ENCODE measurements at places on chromosomes 4 and X.
A peak's percentile ranks its signal among the peaks of the same experiment; 100 is the strongest.

DNA sequence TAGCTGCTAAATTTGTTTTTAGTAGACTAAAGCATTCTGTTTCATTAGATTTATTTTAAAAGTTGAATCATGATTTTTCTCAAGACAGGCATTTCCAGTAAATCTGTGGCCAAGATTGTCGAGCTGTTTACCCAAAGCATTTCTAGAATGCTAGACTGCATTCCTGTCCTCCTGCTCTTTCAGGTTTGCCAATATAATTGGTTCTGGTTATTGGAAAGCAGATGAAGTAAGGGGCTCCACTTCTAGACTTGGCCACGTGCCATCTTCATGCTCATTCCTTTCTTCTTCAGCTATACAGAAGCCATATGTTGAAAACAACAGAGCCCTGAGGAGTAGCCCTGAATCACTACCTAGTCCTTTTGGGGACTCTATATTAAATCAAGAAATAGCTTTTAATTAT lies 62.5 kb downstream of the PGRMC2 start:
- peak; percentile 44 for ATAC-seq

GRCh38 chr4:30716681-30717207 lies 3.4 kb upstream of the PCDH7 start:
- ATAC-seq: no peak

DNA sequence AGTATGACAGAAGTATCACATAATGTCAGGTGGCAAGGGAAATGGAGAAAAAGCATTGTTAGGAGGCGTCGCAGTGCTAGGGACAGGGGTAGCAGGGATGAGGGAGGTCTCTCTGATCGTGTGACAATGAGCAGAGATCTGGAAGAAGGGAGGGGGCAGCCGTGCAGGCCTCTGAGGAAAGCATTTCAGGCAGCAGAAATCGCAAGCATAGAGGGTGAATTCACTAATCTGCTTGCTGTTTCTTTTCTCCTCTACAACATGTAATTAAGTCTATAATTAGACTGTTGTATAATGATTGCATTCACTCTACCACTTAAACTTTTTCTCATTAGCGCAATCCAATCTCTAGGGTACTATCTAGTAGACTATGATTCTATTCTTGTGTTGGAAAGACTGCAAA lies 9.1 kb downstream of the CYP4V2 start:
- no peak for ATAC-seq

DNA sequence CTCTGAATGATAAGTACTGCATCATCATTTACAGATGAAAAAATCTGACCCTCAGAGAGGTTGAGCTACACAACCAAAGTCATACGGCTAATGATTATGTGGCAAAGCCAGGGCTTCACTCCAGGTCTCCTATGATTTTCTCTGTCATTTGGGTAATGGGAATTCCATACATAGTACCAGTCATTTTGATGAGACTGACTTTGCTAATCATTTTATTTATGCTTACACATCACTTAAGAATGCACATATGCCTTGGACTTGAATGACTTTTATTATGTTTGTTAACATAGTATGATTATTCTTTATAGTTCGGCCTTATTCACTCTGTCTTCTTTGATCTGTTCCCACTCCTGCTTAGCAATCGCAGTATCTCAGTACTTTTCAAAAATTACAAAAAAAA lies 255.1 kb upstream of the GPRIN3 start:
- ATAC-seq: no peak

DNA sequence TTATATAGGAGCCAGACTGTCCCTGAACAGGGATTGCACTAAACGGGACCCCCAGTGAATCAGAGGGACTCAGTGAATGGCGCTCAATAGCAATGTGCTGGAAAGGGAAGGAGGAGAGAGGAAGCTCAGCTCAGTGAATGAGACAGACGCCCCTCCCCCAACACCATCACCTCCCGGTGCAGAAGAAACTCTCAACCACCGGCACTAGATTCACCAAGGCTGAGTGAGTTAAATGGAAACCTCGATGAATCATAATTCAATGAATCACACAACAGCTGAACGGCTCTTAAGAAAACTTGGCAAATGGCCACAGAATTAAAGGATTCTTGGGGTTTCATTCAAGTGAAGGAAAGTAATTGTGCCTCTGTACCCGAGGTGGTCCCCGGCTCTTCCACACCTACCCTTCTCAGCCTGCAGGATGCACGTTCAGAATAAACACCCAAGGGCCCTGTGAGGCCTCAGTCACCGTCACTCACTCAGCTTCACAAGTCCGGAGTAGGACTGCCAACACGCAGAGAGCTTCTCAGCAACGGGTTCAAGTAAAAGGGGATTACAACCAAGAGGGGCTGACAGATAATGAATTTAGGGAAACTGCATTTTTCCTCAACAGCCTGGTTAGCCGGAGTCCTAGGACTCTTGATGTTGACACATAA lies 29.3 kb downstream of the CRMP1 start:
- no peak for ATAC-seq

GRCh38 chr4:96166806-96167205 lies 326.9 kb downstream of the PDHA2 start:
- no peak for ATAC-seq

- ATAC-seq: peak; percentile 82
Measured at GRCh38 chr4:39614487-39615162, 24.0 kb downstream of the SMIM14 start.

DNA sequence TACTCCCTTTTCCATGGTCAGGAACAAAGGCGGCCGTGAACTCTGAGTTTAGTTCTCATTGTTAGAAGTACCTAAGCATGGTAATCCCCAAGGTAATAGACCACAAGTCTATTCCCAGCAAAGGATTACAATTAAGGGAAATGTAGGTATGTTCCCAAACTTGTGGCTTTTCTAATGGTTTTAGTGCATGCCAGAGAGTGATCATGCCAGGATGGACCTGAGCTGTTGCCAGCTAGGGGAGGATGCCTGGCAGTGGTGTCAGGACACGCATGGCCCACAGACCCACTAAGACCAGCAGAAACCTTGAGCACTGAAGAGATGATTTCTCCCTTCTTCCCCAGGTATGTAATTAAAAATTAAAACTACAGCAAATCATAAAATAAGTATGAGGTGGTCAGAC lies 60.8 kb downstream of the COQ2 start:
- ATAC-seq: no peak

DNA sequence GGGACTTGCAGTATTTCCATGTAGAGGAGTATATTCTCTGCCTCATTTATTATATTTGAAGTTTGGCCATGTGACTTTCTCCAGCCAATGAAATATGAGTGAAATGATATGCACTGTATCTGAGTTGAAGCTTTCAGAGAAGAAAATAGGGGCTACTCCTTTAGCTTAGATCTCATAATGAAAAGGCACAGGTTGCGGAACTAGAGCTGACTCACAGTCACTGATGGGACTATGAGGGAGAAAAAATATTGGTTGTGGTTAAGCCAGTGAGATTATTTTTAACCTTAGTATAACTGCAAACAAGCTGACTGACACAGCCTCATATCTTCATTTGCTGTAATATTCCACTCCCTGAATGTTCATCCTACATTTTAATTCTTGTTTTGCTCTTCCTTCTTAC lies 1104.3 kb downstream of the RPA4 start:
- ATAC-seq: no peak

- ATAC-seq: peak; percentile 21
Measured at GRCh38 chr4:163587867-163588266, 93.4 kb downstream of the TMA16 start.

DNA sequence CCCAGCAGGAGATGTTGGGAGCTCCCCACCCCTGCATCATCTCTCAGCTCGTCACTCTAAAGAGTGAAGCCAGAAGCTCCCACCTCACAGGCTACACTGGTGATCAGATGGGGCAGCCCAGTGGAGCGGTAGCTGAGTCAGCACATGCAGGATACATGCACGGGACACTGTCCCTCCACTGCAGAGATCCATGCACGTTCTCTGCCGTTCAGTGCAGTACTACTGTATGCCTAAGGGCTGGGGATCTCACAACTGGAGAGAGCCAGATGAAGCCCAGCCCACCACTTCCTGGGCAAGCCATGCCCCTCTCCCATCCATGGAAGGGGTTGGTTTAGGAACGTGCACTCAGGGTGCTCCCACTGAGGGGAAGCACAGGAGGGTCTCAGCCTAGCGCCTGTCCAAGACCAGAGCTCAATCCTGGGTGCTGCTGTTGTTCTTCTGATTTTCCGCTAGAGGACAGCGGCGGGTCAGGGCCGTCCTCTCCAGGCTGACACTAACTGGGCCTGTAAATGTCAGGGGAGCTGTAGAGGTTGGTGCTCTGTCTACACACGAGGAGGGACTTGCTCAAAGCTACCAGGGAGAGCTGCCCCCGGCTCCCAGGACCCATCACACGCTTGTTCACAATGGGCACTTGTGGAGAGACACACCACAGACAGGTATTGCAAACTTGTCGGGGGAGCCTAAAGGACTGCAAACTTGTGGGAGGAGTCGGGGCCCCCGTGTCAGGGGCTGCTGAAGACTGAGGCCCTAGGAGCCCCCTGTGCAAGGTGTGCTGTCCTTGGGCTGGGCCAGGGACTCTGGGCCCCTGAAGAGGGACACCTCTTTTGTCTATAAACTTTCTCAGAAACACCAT lies 18.2 kb upstream of the ABLIM2 start:
- peak; percentile 98 for ATAC-seq

GRCh38 chr4:95114521-95114920 lies 356.8 kb downstream of the BMPR1B start:
- no peak for ATAC-seq

- ATAC-seq: peak; percentile 44
Measured at GRCh38 chr4:85790582-85790981, 315.6 kb downstream of the ARHGAP24 start.

DNA sequence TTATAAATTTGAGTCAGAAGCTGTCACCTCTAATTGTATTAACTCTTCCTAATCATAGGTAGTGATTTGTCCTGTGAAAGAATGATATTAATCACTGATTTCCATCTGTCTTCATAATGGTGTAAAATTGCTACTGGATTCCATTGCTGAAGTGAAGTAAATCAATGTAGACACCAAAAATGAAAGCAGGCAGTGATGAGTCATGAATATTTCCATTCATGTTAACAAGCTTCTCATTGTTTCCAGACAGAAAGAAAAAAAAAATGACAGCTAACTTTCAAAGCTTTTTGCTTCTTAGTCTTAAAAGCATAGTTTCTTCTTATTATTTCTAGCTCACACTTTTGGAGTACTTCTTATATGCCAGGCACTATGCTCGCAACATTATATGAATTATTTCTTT lies 21.5 kb downstream of the FAM114A1 start:
- peak; percentile 75 for ATAC-seq

DNA sequence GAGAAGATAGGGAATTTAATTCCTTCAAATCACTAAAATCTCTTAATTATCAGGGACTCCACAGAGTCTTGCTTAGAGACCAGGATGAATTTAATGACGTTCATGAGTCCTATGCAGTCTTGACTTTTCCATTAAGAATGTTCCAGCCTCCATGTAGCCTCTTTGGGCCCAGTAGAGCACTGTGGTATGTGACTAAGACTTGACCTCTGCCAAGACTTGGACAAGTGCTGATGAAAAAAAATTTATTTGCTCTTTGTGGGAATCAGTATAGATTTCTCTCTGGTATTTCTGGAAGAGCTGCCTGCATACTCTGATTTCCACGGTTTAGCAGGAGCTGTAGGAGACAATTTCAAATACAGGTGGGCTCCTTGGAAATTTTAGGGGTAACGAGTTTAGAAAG lies 40.6 kb downstream of the CHRDL1 start:
- ATAC-seq: no peak

DNA sequence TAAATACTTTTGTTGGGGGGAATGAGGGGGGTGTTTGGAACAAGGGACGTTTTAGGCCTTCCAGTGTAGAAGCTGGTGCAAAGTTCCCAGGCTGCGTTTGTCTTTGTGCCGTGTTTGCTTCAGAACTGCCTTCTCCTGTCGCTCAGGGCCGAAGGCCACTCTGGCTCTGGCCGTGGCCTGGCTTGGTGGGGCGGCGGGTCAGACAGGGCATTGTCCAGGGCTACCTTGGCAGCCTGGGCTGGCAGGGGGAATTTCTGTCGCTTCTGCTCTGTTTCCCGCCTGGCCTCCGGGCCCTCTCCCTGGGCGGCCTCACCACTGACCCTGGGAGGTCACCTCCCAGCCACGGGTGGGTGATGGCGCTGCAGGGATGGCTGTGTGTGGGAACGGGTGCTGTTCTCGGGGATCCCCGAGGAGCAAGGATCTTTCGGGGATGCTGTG lies 140.0 kb downstream of the COL4A6 start:
- no peak for ATAC-seq

GRCh38 chr4:2256781-2257191 lies 5.1 kb downstream of the MXD4 start:
- ATAC-seq: no peak

- no peak for ATAC-seq
Measured at GRCh38 chrX:18542905-18543304, 117.5 kb downstream of the CDKL5 start.

DNA sequence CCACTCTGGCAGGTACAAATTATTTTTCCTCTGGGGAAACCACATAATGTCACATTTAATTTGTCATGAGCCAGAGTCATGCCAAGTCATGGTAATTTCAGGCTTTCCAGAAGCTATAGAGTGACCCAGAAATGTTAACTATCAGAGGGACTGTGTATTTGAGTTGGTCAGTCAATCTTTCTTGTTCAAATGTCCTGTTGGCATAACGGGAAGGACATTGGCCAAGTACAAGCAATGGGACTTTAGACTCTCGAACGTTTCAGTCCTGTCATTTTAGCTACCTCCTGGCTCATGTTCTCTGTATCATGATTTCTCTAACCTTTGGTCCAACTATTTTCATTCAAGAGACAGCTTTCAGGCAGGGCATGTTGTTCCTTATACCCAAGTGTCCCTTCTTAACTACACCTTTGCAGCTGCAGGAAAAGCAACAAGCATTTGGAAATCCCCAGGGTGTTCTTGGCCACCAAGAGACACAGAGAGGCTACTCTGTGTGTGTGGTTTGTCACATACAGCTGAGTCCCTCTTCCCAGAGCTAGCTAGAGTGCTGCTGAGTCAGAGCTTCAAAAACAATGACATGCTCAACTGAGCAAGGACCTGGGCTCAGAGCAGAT lies 142.6 kb downstream of the EGF start:
- ATAC-seq: peak; percentile 48

DNA sequence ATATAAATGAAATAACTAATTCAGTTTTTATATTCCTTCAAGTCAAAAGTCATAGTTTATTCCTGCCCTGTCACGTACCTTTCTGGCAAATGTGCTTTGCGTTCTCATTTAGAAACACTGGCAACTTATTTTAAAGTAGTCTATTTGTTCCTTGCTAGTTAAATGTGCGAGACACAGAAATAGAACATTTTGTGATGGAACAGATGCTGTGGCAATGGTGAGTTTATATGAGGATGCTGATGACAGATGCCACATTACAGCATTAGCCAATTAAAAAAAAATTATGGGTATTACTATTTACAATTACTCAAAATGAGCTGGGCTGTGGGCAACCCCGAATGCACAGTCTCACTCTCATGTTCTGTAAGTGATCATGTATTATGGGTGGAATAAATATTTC lies 26.1 kb upstream of the EPHA5 start:
- no peak for ATAC-seq

- ATAC-seq: no peak
Measured at GRCh38 chrX:40127052-40127451, 29.3 kb upstream of the BCOR start.

- no peak for ATAC-seq
Measured at GRCh38 chrX:97168646-97169045, 284.9 kb downstream of the RPA4 start.

All from SK-N-SH treated with all-trans-retinoic acid at 6 μM for 48 hours (cell line).